ENCODE measurements at places on chromosomes 7 and 10.

- DNase-seq = no peak
Observed at GRCh38 chr7:155181768-155182167, 111.6 kb downstream of the HTR5A start.

DNA sequence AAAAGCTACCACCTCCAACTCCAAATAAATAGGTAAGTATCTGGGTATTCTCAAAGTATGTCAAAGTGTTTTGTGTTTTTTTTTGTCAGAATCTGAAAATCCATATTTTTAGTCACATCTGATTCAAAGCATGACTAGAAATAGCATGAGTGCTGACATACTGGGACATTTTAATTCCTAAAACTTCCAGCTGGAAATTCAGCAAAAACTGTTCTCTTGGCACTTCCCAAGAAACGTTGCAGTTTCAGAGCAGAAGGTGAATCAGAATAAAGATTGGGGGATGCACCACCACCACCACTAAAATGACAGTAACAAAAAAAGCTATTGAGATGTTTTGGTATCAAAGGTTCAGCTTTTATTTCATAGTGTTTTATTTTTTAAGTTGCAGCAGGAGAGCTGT is 724.6 kb upstream of the CELF2 start:
- no peak for DNase-seq

GRCh38 chr7:141710301-141710700 is 2.1 kb downstream of the WEE2 start:
- no peak for DNase-seq

DNA sequence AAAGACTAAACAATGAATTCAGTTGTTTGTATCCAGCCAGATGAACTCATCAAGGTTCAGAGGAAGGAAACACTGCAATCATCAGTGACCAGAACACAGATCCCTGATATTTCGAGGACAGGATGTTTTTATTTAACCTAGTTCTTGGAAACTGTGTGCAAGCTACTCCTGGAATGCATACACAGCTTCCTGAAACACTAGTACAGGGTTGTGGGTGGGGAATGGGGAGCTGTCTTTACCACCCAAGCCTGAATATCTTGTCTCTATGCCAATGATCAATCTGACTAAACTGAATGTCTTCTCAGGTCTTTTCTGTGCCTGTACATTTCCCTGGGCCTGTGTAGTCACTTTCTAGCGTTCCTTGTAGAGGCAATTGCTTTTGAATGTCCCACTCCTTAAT is 374.6 kb downstream of the CALN1 start:
- no peak for DNase-seq
